Sigmoid colon (tissue), 7 donors: ENCODE measurements at places on chromosomes 5 and 9. TPM values are rescaled to one million over a fixed set of nuclear protein-coding genes. Genes with fewer than 3 reads are reported as not detected.

- no peaks in the 10 kb centered on the region for H3K27me3 ChIP-seq
- no peak overlapping the region for H3K27ac ChIP-seq
Observed at GRCh38 chr9:18848657-18849056, 184.4 kb downstream of the SAXO1 start.

FOXD4L5 gene
- total RNA-seq: not detected

- DNase-seq: no peak
- no peaks in the 10 kb centered on the region for H3K4me1 ChIP-seq
- no peak overlapping the region for H3K27ac ChIP-seq
- no peaks in the 10 kb centered on the region for H3K27me3 ChIP-seq
- no peaks in the 10 kb centered on the region for H3K36me3 ChIP-seq
Observed at GRCh38 chr5:68652534-68652965, 437.0 kb downstream of the PIK3R1 start.

- H3K27ac ChIP-seq: no peak overlapping the region
- DNase-seq: no peak
- no peaks in the 10 kb centered on the region for H3K36me3 ChIP-seq
- no peaks in the 10 kb centered on the region for H3K27me3 ChIP-seq
Observed at GRCh38 chr5:87282269-87282668, 14.6 kb downstream of the RASA1 start.

- DNase-seq: no peak
- no peak overlapping the region for H3K4me3 ChIP-seq
- H3K27ac ChIP-seq: no peak overlapping the region
Observed at GRCh38 chr9:106976772-106977171, 113.8 kb downstream of the ZNF462 start.

DOCK2 gene
- 12.5 TPM for total RNA-seq
